ENCODE measurements at places on chromosomes 12 and 14.

DNA sequence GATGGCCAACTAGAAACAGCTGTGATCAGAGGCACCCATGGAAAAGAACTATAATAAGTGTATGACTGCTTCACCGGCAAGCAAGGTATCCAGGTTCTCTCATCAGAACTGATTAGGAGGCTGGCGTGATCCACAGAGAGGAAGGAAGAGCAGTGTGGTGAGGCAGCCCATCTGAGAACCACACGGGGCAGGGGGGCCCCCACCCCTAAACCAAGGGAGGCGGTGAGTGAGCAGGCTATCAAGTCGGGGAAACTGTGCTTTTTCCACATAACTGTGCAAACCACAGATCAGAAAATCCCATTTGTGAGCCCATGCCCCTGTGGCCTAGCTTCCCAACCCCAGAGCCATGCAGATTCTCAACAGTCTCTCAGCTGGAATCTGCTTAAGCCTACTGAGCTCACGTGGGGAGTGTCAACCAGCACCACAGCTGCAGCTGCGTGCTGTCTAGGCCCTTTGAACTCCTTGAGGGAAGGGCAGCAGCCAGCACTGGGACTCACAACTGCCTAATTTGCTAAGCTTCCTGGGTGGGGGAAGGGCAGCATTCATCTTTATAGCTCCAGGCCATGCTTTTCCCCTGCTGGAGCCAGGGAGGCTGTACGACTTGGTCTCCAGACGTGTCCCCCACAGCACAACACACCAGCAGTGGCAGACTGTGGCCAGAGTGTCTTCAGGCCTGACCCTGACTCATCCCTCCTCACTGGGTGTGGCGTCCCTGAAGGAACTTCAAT is 444.4 kb upstream of the ATP2B1 start:
- no peaks in the 10 kb centered on the region for H3K27me3 ChIP-seq
- H3K4me3 ChIP-seq = no peak overlapping the region
- peaks cover 3% of the 10 kb centered on the region for H3K4me1 ChIP-seq
- DNase-seq = no peak
- no peaks in the 10 kb centered on the region for H3K36me3 ChIP-seq

- no peak for DNase-seq
- no peaks in the 10 kb centered on the region for H3K27me3 ChIP-seq
- peak overlapping the region; percentile 99 for H3K27ac ChIP-seq
- H3K36me3 ChIP-seq = peaks cover 11% of the 10 kb centered on the region
Observed at GRCh38 chr14:49892301-49892635, 614 bp upstream of the ARF6 start.

DNA sequence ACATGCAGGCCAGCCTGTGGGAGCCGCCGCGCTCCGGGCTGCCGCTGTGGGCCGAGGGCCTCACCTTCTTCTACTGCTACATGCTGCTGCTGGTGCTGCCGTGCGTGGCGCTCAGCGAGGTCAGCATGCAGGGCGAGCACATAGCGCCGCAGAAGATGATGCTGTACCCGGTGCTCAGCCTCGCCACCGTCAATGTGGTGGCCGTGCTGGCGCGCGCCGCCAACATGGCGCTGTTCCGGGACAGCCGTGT is 2.9 kb downstream of the TMEM121 start:
- H3K36me3 ChIP-seq = no peaks in the 10 kb centered on the region
- peaks cover 25% of the 10 kb centered on the region for H3K27me3 ChIP-seq
- H3K4me1 ChIP-seq = no peaks in the 10 kb centered on the region
- no peak overlapping the region for H3K27ac ChIP-seq

DNA sequence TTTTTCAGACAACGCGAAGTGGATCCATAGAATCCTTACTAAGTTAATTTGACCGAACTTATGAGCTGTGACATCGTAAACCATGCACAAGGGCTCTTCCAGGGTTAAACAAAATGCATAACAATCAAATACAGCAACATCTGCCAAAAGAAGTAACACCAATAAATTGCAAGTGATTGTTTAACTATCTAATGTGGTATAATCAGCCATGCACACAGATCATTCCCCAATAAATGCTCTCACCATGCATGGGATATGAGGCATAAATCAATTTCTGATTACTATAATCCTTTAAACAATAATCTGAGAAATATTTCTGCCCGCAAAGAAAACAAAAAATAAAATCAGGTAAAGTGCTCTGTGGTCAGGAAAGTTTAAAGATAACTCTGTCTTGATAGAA is 7.7 kb upstream of the PLEKHG7 start:
- no peaks in the 10 kb centered on the region for H3K36me3 ChIP-seq
- DNase-seq = no peak
- H3K4me1 ChIP-seq = no peaks in the 10 kb centered on the region
- no peaks in the 10 kb centered on the region for H3K27me3 ChIP-seq

DNA sequence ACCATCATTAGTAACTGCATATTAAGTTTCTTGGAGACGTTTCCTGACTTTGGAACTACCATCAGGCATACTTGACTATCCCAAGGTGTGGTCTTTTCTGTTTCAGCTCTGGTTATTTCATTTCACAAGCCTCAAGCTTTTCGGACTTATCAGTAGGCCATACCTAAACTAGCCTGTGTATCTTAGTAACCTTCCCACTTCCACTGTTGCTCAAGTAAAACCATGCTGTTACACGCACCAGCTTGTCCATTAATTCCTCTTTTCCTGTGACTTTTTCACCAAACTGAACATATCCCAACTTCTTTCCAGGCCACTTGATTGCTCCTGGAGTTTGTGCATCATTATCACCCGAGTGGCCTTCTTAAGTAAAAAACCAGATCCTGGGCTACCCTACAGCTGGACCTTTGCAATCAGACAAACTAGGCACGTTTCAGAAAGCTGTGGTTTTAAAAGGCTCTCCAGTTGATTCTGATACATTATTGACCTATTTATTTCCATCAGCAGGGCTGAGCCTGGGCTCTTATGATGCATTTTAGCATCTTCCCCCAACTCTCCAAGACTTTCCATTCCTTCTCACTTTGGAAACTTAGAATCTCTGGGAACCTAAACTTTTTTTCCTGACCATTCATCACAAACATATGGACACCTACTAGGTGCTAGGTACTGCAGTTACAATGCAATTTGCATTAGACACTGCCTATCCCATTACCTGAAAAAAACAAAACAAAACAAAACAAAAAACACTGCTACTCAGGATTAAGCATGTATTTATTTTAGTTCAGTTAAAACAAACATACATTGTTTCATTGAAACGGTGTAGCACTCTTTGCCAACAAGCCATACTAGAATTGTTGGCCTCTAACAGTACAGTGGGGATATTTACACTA is 14.9 kb downstream of the SLC38A2 start:
- no peak overlapping the region for H3K4me3 ChIP-seq
- H3K27ac ChIP-seq = peak overlapping the region; percentile 54
- H3K27me3 ChIP-seq = no peaks in the 10 kb centered on the region
- no peak for DNase-seq
- peaks cover 33% of the 10 kb centered on the region for H3K36me3 ChIP-seq

DNA sequence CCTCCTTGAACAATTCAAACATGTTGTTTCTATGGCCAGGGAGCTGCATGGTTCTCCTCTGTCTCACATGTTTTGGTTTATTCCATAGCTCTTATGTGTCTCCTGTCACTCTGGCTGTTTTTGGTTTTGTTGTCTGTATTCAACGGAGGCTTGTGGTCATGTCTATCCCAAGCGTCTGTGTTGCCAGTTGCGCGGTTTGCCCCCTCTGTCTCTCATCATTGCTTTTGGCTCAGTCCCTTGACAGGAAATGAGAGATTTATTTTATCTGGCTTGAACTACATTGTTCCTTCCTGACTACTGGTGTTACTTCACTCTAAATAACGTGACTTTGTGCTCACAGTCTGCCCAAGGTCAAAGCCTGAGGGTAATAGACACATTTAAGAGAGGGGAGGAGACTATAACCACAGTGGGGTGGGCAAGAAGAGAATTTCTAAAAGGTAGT is 96.4 kb upstream of the SOX5 start:
- no peak for DNase-seq
- H3K4me3 ChIP-seq = no peak overlapping the region
- no peaks in the 10 kb centered on the region for H3K27me3 ChIP-seq
- peaks cover 2% of the 10 kb centered on the region for H3K4me1 ChIP-seq
- H3K27ac ChIP-seq = no peak overlapping the region

GRCh38 chr12:123813349-123813748 is 51.2 kb downstream of the DNAH10 start:
- no peak overlapping the region for H3K4me3 ChIP-seq
- no peak overlapping the region for H3K27ac ChIP-seq
- no peaks in the 10 kb centered on the region for H3K4me1 ChIP-seq
- DNase-seq = no peak

Data from progenitor cell of endocrine pancreas (in vitro differentiated cells).